NCI-H1092 treated with DMSO at 0.1 percent for 48 hours (cell line): ENCODE measurements at places on chromosomes 11 and 22.

DNA sequence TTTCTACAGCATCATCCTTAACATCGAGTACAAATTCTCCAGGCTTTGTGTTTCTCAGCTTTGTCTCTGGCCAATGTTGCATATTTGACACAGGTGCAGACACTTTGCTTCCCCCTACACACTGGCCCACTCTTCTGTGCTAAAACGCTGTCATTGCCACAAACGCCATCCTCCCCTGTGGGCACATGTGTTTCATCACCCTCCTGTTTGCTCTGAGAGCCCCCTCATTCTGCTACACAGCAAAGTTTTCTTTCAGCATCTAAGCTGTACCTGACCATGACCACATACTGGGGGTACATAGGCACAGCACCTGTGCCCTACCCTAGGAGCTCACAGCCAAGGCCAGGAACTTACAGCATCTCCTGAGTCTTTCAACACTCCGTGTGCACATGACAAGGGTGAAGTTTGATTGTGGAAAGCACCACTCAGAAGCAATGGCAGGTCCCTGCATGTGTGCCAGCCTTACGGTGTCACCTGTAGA, 7.9 kb upstream of the IGLL5 start:
- no peak for DNase-seq

GRCh38 chr11:92269021-92269420, 44.4 kb downstream of the FAT3 start:
- no peak for DNase-seq

DNA sequence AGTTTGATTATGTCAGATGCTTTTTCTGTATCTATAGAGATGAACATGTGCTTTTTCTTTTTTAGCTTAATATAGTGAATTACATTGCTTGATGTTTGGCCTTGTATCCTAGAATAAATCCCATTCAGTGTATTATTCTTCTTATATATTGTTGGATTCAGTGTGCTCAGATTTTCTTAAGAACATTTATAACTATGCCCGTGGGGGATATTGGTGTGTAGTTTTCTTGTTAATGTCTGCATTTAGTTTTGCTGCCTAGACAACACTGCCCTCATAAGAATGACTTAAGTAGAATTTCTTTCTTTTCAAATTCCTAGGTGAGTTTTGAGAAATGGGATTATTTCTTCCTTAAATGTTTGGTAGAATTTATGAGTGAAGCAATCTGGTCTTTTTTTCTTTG, 98.5 kb downstream of the TMEM135 start:
- no peak for DNase-seq

DNA sequence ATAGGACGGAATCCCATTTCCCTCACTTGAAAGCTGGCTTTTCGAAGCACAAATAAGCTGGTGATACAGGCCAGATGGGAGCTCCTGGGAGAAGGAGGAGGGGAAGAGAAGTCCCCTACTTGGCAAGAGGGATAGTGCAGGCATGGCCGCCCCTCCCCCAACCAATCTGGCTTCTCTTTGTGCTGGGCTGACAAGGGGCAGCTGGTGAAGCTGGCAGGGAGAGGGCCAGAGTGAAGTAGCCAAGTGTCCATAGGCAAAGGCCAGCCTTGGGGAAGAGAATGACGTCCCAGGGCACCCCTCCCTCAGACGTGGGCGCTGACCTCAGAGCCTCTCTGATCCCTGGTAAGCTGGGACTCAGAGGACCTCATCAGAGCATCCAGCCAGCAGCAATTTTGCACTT, 78.7 kb upstream of the GRAMD1B start:
- peak; percentile 72 for DNase-seq

DNA sequence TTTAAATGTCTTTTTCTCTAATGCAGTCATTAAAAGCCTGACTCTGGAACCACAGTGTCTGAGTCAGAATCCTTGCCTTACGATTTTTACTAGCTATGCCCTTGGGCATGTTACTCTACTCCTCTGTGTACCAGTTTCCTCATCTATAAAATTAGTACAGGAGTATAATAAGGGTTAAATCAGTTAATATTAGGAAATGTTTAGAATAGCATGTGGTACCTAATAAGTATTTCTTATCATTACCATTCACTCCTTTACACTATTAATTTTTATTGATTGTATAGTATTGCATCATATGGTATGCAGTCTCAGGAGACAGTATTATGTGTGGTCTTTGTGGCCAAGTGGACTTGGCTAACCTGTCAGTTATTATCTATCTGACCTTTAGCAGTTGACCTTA, 68.2 kb downstream of the METTL15 start:
- DNase-seq, result no peak

GRCh38 chr11:64923151-64923661, 1.3 kb upstream of the PPP2R5B start:
- DNase-seq, result no peak

- DNase-seq, result no peak
Observed at GRCh38 chr11:102386136-102386734, 39.2 kb downstream of the BIRC2 start.

DNA sequence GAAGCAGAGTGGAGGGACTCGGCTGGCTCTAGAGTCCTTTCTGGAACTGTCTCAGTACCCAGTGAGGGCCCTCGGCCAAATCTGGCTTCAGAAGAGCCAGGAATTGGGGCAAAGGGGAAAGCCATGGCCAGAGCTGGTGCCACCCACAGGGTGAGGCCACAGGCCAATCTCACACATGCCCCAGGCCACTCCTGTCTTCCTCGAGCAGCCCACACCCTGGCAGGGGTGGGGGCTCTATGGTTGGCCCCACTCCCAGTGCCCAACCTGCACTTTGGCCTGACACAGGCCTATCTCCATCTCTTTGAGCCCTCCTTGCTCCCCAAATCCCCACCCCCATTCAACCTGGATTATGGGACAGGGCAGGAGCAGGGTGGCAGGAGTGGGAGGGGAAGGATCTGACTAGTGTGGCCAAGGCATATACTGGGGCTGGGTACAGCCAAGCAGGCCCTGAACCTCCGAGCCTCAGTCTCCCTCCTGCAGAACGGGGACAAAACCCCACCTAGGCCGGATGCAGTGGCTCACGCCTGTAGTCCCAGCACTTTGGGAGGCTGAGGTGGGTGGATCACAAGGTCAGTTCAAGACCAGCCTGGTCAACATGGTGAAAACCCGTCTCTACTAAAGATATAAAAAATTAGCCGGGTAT, 6.9 kb downstream of the TST start:
- no peak for DNase-seq

GRCh38 chr11:72091292-72091691, 10.6 kb downstream of the LRRC51 start:
- peak; percentile 26 for DNase-seq

DNA sequence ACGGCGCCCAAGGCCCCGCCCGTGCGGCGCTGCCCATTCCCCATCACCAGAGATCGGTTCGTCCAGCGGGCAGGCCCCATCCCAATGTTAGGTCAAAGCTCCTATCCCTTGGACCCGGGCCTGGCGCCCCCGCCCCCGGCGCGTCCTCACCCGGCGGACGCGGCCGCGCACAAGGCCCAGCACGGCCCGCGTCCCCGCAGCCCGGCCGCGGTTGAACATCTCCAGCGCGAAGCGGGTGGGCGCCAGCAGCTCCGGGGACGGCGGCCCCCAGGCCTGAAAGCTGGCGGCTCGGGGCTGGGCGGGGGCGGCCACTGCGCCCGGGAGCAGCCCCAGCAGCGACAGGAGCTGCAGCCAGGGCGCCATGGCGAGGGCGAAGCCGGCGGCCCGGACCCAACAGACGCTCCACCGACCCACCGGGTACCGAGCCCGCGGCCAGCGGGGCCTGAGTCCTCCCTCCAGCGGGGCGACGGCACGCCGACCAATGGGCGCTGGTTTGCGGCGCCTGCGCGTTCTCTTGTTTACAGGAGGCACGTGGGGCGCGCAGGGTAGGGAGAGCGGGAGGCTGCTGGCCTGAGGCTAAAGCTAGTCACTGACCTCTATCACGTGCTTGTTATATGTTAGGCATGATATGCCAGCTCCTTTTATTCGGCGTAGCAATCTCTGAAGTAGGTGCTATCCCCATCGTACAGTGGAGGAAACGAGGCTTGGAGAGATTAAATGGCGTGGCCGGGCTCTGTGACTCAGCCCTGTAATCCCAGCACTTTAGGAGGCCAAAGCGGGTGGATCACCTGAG, at the start of gene CTSF:
Gene CTSF (minus strand): TSS at position 483 of the 793 bp plus-strand sequence. CDS start 120 bp downstream, at position 363.
- DNase-seq, result peak; percentile 86

DNA sequence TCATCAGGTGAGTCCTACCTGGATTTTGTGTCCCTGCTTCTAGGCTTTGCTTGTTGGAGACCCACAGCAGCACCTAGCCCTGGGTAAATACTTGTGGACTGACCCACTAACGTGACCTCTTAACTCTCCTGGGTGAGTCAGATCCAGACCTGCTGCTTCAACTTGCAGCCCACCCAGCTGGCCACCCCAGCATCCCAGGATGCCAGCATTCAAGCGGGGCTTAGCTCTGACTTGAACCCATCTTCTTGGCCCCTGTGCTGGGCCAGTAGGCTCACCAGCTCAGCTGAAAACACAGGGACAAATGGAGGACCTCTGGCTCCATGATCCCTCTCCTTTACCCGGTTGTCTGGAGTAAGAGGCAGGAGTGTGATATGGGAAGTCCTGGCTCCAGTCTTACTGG, 33.5 kb downstream of the PARVG start:
- no peak for DNase-seq

- no peak for DNase-seq
Observed at GRCh38 chr11:86483940-86484794, 109.5 kb downstream of the CCDC81 start.

- DNase-seq, result peak; percentile 85
Observed at GRCh38 chr22:29744902-29745301, 21.9 kb downstream of the ZMAT5 start.

- no peak for DNase-seq
Observed at GRCh38 chr22:49142296-49142695, 685.4 kb downstream of the BRD1 start.

GRCh38 chr11:34652191-34652973, 31.5 kb downstream of the EHF start:
- DNase-seq, result peak; percentile 37

DNA sequence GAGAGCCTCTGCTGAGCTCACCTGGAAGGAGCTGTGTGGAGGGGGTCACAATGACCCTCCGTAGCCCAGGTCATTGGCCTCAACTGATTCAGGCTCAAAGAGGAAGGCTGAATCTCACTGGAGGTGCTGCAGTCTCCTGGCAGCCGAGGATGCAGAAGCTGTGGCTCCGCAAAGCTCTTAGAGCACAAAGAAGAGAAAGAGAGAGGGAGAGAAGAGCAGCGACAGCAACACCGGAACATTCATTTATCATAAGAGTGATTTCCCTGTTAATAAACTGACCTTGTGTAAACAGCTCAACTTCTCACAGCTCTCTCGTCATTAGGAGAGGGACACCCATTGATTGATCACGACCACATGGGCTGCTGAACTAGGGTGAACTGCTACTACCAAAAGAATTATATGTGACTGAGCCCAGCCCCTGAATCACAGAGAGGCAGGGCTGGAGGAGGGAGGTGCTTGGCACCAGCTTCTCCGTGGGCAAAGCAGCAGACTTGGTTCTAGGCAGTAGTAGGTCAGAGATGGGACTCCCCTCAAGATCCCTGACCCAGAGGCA, 281.7 kb downstream of the NXPE2 start:
- DNase-seq, result no peak

- DNase-seq, result no peak
Observed at GRCh38 chr11:88520391-88520790, 182.9 kb upstream of the CTSC start.

- DNase-seq, result no peak
Observed at GRCh38 chr11:35166369-35167360, 27.7 kb downstream of the CD44 start.

GRCh38 chr11:126277780-126278179, 5.1 kb upstream of the TIRAP start:
- no peak for DNase-seq

GRCh38 chr22:49404576-49405241, 423.0 kb downstream of the BRD1 start:
- DNase-seq, result no peak

DNA sequence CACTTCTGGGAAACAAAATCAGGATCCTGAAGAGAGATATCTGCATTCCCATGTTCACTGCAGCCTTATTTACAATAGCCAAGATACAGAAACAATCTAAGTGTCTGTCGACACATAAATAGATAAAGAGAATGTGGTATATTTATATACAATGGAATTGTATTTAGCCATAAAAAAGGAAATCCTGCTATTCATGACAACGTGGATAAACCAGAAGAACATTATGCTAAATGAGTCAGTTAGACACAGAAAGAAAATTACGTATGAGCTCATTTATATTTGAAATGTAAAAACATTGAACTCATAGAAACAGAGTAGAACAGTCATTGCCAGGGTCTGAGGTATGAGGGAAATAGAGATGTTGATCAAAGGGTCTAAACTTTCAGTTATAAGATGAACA, 6.1 kb downstream of the MRPL17 start:
- DNase-seq, result no peak

GRCh38 chr11:17927681-17928343, 85.0 kb downstream of the SERGEF start:
- DNase-seq, result no peak

DNA sequence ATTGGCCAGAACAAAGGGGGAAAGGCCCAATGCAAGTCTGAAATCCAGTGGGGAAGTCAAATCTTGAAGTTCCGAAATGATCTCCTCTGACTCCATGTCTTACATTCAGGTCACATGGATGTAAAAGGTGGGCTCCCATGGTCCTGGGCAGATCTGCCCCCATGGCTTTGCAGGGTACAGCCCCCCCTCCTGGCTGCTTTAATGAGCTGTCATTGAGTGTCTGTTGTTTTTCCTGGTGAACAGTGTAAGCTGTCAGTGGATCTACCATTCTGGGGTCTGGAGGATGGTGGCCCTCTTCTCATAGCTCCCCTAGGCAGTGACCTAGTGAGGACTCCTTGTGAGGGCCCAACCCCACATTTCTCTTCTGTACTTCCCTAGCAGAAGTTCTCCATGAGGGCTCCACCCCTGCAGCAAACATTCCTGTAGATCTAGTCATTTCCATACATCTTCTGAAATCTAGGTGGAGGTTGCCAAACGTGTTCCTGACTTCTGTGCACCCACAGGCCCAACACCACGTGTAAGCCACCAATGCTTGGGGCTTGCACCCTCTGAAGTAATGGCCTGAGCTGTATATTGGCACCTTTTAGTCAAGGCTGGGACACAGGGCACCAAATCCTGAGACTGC, 9.3 kb downstream of the CARD18 start:
- DNase-seq, result no peak

DNA sequence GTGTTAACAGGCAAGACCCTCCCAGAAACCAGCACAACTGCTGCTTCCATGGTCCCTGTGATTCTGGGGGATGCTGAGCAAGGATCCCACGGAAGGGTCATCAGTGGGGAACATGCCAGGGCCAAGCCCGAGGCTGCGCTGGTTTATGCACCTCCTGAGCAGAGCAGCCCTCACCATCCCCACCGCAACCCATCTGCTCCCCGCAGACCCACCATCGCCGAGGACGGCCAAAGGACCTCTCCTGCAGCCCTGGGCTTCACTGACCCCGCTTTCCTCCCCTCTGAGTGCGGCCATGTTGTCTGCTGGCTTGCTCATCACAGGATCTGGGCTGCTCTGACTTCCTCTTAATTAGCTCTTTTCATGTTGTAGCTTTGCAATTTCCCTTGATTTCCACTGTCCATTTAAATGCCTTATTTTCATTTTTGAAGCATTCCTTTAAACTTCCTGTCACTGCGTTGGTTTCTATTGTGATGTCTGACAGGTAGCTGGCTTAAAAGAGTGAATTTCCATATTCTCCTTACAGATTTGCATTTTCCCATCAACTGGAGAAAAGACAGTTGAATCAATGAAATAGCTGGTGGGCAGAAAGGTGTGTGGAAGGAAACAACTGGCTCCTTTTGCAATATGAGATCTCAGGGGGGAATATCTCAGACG, 14.9 kb downstream of the TP53AIP1 start:
- no peak for DNase-seq
